NK-92 treated with Interleukin-12 subunit alpha and Interleukin-12 subunit beta, amount 100 ng/mL, for 24 hours (cell line): ENCODE measurements at places on chromosomes 3 and 15.

DNA sequence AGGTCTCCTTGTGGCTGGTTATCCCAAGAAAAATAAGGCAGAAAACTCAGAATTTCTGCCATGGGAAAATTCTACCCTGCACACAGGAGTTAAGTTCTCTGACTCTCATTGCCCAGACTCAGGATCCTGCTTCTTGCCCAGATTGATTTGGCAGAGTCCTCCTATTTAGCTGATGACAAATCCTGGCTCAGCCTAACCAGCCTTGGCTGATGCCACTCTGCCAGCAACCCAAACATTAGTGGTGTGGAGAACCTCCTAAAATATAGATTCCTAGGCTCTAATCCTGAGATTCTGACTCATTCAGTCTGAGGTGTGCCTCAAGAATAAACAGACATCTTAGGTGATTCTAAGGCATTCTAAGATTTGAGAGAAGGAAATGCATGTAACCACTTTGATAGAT is 60.5 kb upstream of the ACTC1 start:
- DNase-seq: no peak

DNA sequence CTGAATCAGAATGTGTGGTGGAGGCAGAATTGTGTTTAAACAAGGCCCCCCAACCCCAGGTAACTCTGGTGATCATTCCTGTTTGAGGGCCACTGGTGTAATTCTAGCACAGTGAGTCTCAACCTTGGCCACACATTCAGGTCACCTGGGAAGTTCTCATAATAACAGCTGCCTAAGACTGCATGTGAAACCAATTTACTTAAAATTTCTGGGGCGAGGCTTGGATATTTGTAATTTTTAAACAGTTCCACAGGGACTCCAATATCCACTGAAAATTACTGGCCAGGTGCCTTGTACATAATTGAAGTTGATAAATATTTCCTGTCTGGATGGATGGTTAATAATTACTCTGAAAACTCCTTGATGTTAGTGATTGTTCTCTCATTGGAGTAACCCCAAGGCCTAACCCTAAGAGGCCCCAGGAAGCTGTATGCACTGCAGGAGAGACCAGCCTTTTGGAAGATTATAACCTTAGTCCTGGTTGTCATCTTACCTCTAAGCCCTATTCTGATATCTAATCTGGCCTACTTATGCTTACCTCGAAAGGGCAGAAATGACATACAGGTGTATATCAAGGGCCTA is 25.7 kb upstream of the EPHB1 start:
- no peak for DNase-seq

DNA sequence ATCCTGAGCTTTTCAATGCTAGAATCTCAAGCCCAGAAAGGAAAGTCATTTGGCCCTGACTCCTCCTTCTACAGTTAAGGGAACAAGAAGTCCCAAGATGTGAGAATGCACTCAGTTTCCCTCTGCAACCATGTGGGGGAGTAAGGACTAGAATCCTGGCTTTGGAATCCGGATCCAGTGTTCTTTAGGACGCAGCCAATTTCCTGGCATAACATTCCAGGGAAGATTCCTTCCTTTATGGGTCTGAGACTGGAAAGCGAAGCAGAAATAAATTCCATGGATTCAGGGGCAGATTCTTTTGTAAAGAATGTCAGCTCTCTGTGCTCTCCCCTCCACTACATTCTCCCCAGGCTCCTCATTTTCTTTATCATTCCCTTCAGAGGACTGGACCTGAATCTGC is 151.8 kb upstream of the SOX14 start:
- no peak for DNase-seq

DNA sequence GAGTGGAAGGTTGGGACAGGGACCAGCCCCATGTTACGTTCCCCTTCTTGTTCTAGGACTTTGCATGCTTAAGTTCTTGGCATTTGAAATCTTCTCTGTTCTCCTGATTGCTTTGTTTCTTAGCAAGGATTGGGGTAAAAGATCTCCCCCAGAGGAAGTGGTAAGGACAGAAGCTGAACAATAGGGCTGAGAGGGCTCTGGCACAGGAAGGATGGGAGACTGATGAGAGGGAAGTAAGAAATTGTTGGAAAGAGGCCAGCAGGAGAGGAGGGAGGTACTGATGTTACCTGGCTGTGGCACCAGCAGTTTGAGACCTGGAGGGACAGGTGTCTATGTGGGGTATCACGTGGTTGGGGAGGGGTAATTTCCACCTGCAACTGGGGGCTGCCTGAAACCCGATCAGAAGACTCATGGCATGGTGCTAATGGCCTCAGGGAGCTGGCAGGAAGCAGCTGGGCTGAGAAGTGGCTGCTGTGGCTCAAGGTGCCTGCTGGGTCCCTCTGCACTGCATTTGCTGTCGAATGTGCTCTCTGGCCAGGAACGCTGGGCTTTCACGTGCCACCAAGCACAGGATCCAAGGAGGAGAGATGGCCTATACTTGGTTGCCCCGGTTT is 108.4 kb downstream of the LSM3 start:
- no peak for DNase-seq

DNA sequence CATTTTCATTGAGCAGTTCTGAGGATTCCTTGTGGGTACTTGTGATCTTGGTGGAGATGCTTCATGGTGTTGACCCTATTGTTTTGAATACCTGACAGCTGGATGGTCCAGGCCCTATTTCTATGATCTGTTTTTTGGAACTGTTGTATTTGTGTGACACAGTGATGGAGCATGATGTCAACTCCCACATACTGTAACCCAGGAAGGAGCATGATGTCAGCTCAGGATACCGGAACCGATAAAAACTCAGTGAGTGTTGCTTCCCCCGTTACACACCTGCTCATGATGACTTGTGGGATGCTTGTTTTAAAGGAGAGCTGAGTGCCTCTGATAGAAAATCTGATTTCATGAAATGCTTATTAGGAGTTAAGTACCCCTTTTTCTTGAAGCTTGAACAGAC is 45.1 kb downstream of the ZBTB38 start:
- DNase-seq: no peak

DNA sequence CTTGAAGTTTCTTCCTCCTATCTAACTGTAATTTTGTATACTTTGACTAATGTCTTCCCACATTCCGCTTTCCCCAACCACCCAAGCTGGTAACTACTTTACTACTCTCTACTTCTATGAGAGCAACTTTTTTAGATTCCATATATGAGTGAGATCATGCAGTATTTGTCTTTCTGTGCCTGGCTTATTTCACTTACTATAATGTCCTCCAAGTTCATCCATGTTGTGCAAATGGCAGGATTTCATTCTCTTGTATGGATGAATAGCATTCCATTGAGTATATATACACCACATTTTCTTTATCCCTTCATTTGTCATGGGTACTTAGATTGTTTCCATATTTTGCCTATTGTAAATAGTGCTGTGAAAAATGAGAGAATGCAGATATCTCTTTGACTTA is 78.5 kb upstream of the CCNL1 start:
- no peak for DNase-seq

DNA sequence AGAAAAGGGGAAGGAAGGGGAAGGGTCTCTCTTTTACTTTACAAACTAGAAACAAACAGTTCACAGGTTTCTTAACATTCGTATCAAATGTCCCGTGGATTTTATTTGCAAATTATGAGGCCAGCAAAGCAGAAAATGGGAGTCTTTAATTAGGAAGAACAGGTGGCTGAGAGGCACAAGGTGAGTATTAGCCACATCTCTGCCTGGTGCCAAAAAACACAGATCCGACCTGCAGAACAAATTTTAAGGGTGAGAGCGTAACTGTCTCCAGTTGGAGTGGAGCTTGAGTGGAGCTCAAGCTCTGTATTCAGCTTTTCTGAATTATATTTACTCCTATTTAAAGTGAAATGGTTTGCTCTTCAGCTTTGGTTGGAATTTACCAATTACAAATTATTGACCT is 1004.9 kb downstream of the FHIT start:
- no peak for DNase-seq

DNA sequence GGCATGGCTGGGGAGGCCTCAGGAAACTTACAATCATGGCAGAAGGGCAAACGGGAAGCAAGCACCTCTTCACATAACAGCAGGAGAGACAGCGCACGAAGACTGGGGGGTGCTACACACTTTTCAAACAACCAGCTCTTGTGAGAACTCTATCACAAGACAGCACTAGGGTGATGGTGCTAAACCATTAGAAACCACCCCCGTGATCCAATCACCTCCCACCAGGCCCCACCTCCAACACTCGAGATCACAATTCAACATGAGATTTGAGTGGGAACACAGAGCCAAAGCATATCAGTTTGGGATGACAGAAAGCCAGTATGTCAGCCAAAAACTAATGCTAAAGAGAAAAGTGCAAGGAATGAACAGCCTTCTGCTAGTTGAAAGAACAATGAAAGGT is 309.8 kb upstream of the CCDC54 start:
- DNase-seq: no peak

DNA sequence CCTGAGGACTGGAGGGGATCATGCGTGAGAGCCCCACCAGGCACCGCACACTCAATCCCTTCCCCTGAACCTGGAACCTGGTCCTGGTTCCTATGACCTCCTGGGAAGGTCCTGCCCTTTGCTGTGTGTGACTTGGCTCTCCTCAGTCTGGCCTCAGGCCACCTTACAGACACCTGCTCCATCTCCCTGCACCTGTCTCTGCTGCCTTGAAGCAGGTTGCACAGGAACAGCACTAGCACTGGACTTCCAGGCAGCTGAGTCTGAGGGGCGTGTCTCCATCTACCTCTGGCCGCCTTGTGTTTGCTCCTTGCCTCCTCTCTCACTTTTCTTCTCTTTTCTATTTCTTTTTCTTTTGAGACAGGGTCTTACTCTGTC is 15.4 kb downstream of the PSTPIP1 start:
- no peak for DNase-seq

DNA sequence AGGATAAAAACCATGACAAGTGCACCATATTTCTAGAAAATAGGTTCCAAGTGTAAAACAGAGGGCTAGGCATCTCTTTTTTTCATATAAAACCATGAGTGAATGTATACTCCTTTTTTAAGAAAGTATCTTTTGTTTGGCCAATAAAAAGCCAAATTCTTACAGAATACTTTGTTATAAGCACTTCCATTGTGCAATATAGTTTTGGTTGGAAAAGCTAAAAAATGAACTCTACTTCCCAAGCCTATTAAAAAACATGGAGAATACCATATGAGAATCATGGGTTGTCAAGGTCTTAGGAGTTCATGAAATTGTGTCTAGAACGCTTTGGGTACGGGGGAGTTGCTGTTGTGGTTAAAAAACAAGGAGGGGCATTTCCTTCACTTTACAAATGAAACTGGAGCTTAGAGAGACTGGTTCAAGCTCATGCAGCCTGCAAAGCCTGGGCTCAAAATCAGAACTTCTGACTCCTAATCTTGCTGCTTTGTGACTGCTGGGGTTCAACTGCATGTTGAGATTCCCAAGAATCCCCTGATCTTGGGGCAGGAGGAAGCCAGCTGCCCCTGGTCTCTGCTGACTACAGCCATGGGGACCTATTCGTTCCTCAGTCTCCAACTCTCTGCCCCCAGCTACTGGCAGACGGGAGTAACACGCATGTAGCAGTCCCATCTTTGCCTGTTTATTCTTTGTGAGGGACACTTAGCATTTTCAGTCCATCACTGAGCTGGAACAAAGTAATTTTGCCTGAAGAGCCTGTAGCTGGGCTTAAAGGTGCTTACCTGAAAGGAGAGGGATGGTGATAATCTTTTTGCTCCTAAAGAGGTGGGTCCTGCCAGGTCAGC is 229.1 kb downstream of the CHST2 start:
- no peak for DNase-seq
